ENCODE measurements at places on chromosomes 5 and 9.

- no peak for DNase-seq
Observed at GRCh38 chr9:33297432-33297831, 7.1 kb downstream of the NFX1 start.

DNA sequence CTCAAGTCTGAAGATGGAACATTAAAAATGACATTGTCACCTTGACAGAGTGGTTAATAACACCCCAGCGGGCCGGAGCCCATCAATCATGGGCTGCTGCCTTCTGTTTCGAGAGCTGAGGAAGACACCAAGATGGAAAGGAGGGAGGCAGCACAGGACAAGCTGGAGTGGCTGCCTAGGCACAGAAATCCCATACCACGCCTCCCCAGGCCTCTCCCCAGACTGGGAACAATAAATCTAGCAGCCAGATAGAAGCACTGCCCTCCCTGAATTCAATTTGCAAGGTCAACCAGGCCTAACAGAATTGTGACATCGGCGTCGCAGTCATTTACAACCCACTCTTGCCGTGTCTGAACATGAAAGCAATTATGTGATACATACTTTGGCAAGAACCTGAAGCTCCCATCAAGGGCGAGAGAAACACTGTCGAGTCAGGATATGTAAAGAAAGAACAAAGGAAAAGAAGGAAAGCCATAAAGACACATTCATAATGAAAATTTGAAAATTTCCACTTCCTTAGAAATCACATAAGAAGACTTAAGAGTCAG, 35.4 kb upstream of the ZNF354A start:
- no peak for DNase-seq

DNA sequence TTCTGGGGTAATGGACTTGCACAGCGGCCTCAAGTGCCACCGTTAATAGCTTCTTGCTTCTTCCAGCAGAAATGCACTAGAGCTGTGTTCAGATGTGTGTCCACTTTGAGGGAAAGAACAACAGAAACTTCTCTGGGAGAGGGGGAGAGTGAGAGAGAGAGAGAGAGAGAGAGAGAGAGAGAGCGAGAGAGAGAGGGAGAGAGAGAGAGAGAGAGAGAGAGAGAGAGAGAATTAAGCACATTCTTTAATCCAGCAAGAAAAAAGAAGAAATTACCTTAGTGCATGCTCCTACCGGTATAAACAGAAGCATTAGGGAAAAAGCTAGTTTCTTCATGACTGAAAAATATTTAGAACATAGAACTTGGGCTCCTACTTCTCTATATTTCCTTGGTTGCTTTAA, 418.8 kb downstream of the MAN2A1 start:
- no peak for DNase-seq

- DNase-seq = no peak
Observed at GRCh38 chr5:101626572-101626971, 669.5 kb downstream of the SLCO4C1 start.

- no peak for DNase-seq
Observed at GRCh38 chr5:95923918-95924544, 37.6 kb downstream of the ELL2 start.

GRCh38 chr9:19028835-19029451, 4.1 kb downstream of the SAXO1 start:
- no peak for DNase-seq

- peak; percentile 28 for DNase-seq
Observed at GRCh38 chr9:19161257-19162025, 34.1 kb upstream of the PLIN2 start.

DNA sequence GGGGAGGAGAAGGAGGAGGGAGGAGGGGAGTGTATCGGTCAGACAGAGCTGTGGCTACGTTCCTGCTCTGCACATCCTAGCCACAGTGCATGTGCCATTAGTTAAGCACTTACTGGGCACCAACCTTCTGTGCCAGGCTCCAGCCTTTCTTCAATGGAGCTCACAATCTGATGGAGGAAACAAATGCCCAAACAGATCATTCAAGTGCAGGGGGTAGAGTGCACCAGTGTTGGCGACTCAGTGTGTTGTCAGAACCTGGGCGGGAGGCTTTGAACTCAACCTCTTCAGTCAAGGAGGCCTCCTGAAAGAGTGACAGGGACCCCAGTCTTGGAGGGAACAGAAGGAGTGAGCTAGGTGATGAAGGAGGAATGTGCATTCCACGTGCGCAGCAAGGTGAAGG, 51.9 kb upstream of the SHB start:
- no peak for DNase-seq

GRCh38 chr9:88890546-88890945, 100.7 kb upstream of the S1PR3 start:
- no peak for DNase-seq

DNA sequence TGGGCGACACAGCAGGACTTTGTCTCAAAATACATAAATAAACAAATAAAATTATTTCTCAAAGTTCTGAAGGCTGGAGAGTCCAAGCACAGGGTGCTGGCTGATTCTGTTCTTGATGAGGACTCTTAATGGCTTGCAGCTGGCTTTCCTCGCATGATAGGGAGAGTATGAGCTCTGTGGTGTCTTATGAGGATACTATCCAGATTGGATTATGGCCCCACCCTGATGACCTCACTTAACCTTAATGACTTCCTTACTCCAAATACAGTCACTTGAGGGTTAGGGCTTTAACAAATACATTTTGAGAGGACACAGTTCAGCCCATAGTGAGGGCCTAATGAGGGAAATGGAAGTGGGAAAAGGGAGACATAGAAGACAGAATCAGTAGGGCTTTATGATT, 87.7 kb downstream of the FOCAD start:
- no peak for DNase-seq

DNA sequence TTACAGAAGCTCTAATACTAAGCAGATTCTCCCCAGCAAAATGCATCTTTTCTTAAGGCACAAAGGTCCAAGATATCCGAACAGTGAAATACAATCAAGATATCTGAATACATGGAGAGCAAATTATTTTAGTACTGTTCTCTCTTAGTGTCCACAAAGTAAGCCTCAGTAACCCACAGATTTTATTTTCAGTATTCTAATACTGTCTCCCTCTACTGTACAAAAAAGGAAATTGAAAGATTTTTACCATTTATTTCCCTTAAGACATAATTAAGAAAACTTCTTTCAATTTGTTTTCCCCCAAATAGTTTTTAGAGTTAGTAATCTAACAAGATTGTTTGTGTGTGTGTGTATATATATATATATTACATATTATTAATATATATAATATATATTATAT, 24.7 kb upstream of the NOL6 start:
- no peak for DNase-seq

DNA sequence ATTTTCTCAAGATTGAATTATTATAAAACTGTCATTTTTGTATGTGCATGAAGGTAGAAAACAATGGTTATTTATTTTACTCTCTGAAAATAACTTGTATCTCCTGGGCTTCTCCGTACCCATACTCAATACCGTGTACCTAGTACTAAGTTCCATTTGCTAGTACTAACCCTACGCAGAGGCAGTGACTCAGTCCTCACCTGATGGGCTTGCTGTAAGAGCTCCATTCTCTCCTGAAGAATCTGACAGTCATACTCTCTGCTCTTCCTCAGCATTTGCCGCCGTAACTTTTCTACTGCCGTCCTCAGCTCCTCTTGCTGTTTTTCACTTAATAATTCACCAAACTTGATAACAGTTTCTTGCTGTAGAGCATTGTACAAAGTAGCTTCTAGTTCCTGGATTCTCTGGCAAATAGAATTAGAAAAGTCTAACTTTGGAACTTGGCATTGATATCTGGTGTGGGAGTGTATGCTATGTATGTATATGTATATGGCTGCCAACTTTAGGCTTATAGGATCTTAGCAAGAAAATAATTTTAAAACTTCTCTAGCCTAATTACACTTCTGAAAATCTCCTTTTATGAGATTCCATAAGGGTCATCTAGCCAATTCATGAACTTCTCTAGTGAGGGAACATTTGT, 108.0 kb upstream of the DPYSL3 start:
- no peak for DNase-seq

Measured in activated T-cell treated with anti-CD3 and anti-CD28 coated beads for 4 hours (primary cell).